Erythroblast (primary cell): ENCODE measurements at places on chromosomes 12 and 14.

- DNase-seq: no peak
Observed at GRCh38 chr14:99127651-99128167, 144.3 kb downstream of the BCL11B start.

DNA sequence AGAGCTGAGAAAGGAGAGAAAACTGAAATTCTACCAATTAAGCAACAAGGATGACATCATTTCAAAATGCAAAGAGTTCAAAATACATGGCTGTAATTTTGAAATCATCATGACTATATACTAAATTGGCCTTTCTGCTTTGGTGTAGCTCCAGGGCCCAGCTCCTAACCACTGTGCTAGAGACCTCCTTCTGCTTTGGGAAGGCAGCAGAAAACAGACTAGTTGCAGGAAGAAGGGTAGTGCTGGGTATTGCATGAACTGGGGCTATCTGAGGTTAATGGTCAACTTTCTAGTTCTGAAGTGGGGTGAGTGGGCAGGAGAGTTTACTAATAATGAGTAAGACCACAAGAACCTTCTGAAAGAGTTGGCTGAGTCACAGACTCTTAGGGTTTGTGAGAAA, 66.2 kb downstream of the PTGER2 start:
- DNase-seq: no peak

- DNase-seq: no peak
Observed at GRCh38 chr12:82593143-82593542, 93.6 kb upstream of the TMTC2 start.

DNA sequence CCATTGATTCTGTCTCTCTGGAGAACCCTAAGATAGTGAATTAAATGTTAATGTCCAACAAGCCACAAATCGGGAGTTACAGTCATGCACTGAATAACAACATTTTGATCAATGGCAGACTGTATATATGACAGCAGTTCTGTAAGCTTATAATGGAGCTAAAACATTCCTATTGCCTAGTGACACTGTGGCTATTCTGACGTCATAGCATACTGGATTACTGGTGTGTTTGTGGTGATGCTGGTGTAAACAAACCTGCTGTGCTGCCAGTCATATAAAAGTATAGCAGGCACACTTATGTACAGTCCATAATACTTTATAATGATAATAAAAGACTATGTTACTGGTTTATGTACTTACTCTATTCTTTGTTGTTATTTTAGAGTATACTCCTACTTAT, 56.7 kb upstream of the BICD1 start:
- no peak for DNase-seq

GRCh38 chr12:121079736-121080272, 40.8 kb upstream of the OASL start:
- no peak for DNase-seq

DNA sequence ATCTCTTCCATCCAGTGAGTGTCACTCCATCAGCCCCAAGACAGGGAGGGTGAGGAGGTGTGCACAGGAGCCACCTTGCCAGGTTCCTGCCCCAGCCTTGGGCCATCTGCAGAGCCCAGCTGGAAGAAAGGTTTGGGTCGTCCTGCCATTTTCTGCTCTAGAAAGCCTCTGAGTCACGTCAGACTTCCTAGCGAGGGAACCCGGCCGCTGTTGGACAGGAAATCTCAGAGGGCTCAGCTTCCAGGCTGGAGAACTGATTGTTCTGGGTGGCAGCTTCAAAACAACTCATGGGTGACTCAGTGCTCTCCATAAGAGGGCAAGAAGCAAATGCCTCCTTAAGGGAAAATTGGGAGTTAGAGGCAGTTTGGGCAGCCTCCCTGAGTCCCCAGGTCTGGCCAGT, 16.6 kb downstream of the HIP1R start:
- DNase-seq: no peak

DNA sequence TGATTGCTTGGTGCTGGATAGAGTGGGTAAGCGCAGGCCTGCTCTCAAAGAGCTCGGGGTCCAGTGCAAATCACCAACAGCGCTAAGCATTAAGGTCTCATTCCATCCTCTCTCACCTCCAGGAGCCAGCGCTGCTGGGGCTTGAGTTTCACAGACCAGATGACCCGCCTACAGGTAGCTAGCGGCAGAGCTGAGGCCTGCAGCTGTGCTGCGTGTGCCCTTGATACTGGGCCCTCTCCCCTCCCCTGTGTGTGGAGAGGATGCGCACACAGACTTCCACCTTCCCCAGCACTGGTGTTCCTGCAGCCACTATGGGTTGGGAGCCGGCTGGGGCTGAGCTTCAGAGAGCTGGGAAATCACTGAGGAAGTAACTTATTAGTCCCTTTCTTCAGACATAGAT, 149.9 kb downstream of the CALM1 start:
- no peak for DNase-seq

DNA sequence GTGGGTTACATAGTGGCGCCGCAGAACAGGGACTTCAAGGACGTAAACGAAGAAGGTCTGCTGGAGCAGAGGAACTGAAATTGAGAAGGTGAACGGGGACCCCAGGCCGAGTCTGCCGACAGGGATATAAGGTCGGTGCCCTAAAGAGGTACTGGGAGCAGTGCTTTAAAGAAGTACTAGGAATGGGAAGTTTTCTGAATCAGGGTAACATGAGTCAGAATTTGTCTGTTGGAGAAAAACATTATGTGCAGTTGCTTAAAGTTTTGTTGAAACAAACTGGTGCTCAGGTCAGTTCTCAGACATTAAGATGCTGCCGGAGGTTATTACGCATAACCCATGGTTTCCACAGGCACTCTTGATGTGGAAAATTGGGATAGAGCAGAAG, 14.8 kb upstream of the SLC10A1 start:
- DNase-seq: no peak

DNA sequence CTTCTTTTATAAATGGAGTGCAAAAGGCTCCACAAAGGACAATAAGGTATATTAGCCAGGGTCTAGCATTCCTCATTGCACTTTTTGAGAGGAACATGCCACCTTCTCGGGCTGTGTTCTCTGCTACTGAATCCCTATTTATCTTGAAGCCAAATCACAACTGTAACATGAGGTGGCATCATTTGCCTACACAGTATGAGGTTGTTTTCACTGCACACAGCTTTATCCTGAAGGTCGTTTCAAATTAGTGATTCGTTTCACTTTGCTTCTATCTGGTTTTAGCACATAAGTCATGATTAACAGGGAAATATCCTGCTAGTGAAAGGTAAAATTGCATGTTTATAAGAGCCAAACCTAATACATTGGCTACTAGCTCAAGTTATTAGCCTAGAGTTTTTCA, 153.8 kb downstream of the SLC35F4 start:
- DNase-seq: no peak

DNA sequence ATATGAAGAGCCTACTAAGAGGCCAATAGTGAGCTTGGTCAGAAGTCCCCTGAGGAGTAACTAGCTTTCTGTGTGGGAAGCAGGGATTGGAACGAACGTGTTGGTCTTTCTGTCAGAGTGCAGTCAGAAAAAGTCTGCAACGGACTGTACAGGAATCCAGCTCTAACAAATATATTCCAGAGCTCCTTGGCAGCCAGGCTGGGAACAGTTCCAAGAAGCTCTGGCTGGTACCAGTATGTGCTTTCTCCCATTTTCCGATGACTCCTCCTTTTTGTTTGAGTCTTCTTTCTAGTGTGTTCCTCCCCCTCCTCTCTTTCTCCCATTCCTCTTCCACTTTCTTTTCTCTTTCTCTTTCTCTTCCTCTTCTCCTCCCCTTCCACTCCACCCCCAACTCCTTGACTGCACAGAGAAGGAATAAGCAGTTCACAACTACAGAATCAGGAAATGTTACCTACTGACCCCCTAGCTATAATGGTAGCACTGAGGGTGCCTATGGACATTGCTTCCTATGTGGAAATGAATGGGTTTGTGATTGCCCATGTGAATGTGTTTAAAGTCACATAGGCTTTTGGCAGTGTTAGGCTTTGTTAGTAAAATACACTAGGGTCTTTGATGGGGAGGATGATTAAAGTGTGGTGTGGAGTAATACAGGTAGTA, 59.9 kb downstream of the TTLL5 start:
- DNase-seq: no peak

DNA sequence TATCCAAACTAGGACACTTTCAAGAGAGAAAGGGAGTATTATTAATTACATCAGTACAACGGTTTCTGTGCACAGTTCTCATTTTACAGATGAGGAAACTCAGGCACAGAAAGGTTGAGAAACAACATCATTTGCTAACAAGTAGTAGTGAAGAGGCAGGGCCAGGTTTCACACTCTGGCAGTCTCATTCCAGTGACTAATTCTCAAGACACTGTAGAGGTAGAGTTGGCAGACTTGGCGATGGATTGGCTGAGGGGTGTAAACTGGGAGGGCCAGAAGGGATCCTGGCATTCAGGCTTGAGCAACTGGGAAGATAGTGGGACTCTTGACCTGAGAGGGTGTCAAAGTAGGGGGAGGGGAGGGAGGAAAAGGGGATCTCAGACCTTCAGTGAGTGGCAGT, 73.8 kb upstream of the BDKRB2 start:
- DNase-seq: no peak

DNA sequence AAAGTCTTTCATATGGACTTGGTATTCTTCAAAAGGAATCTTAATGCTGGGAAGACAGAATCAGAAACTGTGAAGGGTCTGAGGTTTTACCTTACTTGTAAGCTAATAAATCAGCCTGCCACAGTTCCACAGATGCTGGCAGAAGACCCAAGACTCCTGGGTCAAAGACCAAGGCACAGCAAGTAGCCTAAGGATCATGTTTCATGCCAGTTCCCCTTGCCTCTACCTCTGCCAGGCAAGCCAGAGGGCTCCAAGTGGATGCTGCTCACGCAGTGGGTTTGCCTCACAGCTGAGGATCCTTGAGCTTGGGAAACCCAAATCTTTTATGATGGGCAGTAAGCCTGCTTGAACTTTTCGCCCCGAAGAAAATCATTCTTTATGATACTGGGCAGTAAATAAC, 15.2 kb upstream of the RXYLT1 start:
- no peak for DNase-seq
